ENCODE measurements at places on chromosomes 12 and 14.
A peak's percentile ranks its signal among the peaks of the same experiment; 100 is the strongest.

GRCh38 chr14:98853063-98853729 is 418.8 kb downstream of the BCL11B start:
- no peak for DNase-seq

- DNase-seq: peak; percentile 60
These were observed 27.7 kb upstream of the JDP2 start for GRCh38 chr14:75399843-75400775.

DNA sequence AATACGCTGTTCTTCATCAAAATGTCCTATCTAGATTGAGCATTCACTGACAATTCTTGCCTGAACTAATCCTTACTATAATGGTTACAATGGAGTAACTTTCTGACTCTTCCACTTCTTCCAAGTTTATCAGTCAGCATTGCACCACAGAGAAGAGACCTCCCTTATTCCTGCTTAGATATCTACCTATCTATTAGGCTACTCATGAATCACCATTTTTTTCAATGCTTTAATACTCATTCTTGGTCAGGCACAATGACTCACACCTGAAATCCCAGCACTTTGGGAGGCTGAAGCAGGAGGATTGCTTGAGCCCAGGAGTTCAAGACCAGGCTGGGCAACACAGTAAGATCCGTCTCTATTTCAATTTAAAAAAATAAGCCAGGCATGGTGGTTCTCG is 39.3 kb downstream of the RPS6KA5 start:
- no peak for DNase-seq

GRCh38 chr12:53046655-53047220 is 3.1 kb upstream of the TNS2 start:
- peak; percentile 94 for DNase-seq

DNA sequence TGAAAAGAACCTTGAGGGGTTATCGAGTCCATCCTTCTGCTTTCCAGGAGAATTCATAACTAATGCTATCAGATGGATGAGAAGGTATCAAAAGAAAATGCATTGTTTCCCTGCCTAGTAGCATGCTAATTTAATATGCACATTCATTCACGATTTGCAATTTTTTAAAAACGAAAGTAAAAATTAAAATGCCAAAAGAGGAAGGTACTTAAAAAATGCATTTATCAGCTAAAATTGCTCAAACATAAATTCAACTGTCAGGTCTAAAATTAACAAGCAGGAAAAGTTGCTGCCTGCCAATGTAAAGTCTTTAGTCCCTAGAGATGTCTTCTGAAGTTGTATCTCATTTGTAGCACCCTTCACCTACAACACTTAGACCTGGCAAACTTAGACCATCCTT is 7.9 kb downstream of the ATF7 start:
- DNase-seq: no peak

- DNase-seq: no peak
These were observed 5.5 kb downstream of the TMEM63C start for GRCh38 chr14:77186911-77187648.

DNA sequence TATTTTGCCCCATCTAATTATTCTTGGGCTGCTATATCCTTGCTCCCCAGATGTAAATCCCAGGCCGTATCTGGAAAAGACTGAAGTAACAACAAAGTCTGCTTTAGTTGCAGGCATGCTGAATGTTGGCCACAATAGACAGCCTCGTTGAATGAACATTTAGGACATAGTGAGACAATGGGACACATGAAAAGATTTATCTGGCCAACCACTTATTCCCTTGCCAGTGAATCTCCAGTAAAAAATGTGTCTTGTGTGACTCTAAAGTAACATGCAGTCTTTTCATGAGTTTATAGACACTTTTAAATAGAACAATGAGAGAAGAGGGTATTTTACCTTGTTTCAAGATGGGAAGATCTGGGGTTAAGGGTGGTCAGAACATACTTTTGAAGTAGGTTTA is 60.2 kb upstream of the STXBP6 start:
- DNase-seq: peak; percentile 54

- DNase-seq: no peak
These were observed 564.0 kb downstream of the CCER1 start for GRCh38 chr12:90390947-90391346.

DNA sequence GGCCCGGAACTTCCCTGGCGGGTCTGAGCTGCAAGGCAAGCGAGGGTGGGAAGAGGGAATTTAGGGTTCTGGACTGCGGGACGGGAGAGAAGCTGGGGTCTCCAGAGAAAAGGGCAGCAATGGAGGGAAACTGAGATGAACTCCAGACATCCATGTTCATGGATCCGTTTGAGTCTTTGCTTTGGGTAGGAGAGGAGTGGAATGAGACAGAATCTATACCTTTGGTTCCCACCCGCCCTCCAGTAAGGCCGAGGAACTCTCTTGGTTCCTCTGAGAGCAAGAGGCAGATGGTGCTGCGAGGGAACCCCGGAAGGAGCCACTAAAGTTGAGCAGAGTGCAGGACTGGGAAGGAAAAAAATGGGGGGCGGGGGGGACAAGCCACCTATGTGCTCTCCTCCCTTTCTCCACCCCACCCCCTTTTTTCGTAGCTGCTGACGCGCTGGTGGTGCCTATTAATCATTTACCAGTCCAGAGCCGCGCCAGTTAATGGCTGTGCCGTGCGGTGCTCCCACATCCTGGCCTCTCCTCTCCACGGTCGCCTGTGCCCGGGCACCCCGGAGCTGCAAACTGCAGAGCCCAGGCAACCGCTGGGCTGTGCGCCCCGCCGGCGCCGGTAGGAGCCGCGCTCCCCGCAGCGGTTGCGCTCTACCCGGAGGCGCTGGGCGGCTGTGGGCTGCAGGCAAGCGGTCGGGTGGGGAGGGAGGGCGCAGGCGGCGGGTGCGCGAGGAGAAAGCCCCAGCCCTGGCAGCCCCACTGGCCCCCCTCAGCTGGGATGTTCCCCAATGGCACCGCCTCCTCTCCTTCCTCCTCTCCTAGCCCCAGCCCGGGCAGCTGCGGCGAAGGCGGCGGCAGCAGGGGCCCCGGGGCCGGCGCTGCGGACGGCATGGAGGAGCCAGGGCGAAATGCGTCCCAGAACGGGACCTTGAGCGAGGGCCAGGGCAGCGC is 1.2 kb downstream of the SSTR1 start:
- DNase-seq: peak; percentile 71

DNA sequence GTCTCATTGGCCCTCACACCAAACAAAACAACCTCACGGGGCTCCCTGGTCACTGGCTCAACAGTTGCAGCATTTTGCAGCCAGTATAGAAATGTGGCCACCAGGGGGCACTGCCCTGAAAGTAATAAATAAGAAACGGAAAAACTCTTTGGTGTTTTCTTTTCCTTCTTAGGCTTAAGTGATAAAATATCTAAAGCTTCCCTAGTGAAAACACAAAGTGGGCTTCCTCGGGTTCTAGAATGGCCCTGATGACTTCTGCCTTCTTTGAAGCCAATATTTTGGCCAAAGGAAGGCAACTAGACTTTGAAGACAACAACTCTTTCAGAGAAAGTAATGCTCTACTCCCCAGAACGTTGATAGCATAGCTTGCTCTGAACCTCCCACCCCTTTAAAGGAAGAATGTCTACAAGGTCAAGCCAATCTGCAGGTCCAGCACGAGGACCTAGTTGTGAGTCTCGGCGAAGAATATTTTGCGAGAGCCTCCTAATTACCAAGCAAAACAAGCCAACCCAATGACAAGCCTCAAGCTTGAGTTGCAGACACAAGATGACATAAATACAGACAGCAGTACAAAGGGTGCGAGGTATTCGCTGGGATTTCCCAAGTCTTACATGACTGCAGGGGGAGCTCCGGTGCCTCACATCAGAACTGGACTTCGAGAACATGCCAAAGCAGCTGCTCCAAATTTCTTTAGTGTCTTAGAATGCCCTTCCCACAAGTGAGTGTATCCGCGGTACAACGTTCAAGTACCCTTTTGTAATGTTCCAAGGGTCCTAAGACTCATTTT is 2.6 kb downstream of the ITPK1 start:
- DNase-seq: peak; percentile 73

DNA sequence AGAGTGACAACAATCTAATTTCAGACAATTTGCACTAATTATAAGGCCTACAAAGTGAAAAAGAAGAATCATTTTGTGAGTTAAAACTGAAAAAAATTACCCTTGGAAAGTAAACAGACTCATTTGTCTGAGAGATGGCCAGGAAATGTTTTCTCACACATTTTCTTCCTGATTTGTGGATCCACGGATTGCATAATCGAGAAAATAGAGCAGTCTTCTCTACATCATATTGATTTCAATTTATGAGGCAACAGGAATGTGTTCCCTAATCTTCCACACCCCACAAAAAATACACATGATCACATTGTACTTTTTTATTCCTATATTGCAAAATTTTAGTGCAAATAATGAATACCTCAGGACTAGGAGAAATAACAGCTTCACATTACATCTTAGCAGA is 160.8 kb downstream of the CCER1 start:
- DNase-seq: no peak

DNA sequence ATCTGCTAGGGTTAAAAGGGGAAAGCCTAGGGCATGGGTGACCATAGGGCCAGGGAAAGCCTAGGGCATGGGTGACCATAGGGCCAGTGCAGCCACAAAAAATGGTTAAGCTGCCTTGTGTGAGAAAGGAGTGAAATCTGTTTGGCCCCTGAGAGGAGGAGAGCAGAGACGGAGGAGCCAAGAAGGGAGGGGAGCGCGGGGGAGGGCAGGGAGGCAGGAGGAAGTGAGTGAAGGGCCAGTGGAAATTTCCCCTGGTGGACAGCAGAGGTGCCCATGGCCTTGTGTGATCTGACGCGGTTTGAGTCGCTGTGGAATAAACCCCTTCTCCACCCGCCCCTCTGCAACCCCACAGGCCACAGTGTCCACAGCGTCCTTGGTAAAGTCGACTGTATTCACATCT is 618 bp upstream of the AQP6 start:
- no peak for DNase-seq

GRCh38 chr12:66035288-66035966 is 95.1 kb downstream of the LLPH start:
- DNase-seq: peak; percentile 83

GRCh38 chr12:52349196-52349595 is 18.1 kb downstream of the KRT85 start:
- no peak for DNase-seq

- no peak for DNase-seq
These were observed 225.6 kb downstream of the VRK1 start for GRCh38 chr14:97022741-97023140.

- no peak for DNase-seq
These were observed 85.7 kb downstream of the GPATCH2L start for GRCh38 chr14:76237349-76237990.

- no peak for DNase-seq
These were observed 71.0 kb downstream of the TRAFD1 start for GRCh38 chr12:112196196-112196875.

DNA sequence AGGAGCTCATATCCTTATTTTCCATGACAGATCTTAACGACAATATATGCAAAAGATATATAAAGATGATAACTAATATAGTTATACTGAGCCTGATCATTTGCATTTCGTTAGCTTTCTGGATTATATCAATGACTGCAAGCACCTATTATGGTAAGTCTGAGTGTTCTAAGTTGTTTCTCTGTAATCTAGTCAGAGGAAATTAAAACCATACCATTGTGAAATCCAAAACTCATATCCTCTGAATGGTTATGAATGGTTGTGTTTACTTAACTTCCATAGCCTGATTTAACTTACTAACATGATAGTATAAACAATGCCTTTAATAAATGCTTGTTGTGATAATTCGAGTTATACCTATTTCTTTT is 760 bp downstream of the TMEM19 start:
- DNase-seq: no peak

DNA sequence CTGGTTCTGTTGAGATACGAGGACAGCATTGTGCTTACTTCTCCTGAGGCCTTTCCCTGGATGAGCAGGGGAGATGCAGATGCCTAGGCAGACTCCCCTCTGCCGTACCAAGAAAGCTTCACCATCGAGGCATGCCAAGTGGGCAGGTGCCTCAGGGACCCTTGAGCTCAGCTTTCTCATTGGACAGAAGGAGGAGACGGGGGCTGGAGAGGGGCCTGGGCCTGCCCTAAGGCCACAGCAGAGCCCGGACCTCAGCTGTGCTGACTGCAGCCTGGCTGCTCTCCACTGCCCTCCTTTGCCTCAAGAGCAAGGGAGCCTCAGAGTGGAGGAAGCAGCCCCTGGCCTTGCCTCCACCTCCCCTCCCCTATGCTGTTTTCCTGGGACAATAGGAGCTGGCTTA is 23.4 kb downstream of the SERPINA1 start:
- DNase-seq: no peak
